ENCODE measurements at places on chromosomes 4 and X.

DNA sequence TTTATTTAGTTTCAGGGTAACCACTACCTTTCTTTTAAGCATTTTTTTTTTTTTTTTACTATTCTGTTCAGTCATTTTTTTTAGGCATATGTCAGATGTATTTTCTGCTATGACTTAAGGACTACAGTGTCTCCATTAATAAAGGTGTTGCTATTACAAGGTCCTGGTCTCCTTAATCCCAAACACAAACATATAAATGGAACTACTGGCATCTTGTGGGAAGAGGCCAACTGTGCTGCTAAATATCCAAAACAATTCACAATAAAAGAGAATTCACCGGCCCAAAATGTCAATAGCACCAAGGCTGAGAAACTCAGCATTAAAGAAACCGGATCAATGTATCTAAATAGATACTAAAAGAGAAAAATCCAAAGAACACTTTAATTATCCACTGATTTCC, 26.4 kb downstream of the LCORL start:
- DNase-seq = no peak

GRCh38 chr4:134201216-134202161, at the start of gene PABPC4L:
TSS of gene PABPC4L (minus strand) at chr4:134201789. CDS start at chr4:134201019, 770 bp downstream.
- DNase-seq = no peak

- DNase-seq = no peak
Measured at GRCh38 chr4:89509708-89510281, 202.2 kb upstream of the GPRIN3 start.

DNA sequence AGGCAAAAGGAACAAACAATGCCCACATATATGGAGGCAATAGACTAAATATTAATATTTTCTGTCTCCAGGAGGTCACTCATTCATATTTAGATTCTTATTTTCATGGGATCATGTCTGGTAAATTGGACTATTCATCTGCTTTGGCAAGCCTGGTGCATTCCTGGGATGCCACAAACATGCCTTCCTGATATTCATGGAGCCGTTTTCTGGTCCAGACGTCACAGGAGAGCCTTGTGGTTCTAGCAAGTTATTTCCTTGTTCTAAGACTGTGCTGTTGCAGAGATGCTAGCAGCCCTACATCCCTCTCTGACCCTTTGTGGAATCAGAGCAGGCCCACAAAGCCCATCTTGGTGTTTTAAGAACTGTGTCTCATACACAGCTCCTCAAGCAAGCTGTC, 16.1 kb upstream of the EXOSC9 start:
- DNase-seq = no peak

- no peak for DNase-seq
Measured at GRCh38 chrX:30468471-30468870, 109.1 kb downstream of the TASL start.

GRCh38 chrX:11784543-11784942, 26.5 kb downstream of the MSL3 start:
- no peak for DNase-seq

- DNase-seq = no peak
Measured at GRCh38 chrX:33132569-33132968, 78.8 kb downstream of the DMD start.

GRCh38 chr4:83285055-83285407, 433 bp upstream of the COQ2 start:
- no peak for DNase-seq

GRCh38 chr4:83605744-83606172, 69.8 kb downstream of the GPAT3 start:
- no peak for DNase-seq

- DNase-seq = no peak
Measured at GRCh38 chr4:8320386-8320750, 50.8 kb downstream of the HTRA3 start.
